ENCODE measurements at places on chromosomes 7 and 10. TPM values are rescaled to one million over a fixed set of nuclear protein-coding genes. Genes with fewer than 3 reads are reported as not detected.

The GLUD1 gene
- total RNA-seq = 76.0 TPM

The CAV1 gene
- total RNA-seq = not detected

The GPR15LG gene
- total RNA-seq = not detected

The NXPH1 gene
- not detected for total RNA-seq

The DGKB gene
- not detected for total RNA-seq

The CDC14C gene
- not detected for total RNA-seq

DNA sequence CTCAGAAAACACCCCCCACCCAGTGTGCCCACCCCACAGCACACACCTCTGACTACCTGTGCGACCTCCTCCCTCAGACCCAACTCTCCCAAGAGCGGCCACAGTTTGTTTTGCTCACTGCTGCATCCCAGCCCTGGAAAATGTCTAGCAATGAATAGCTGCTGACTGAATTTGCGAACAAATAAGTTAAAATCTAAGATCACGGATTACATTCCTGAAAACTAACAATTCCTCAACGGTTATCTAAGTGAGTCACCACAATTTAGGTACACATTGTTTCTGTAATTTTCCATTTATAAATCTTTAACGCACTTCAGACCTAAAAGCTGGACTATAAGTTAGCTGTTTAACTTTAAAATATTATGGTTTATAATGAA lies 235.2 kb downstream of the ZMYND11 start:
- no peaks in the 10 kb centered on the region for H3K27me3 ChIP-seq
- H3K27ac ChIP-seq = no peak overlapping the region
- no peak overlapping the region for H3K4me3 ChIP-seq
- no peaks in the 10 kb centered on the region for H3K4me1 ChIP-seq
- H3K36me3 ChIP-seq = no peaks in the 10 kb centered on the region

DNA sequence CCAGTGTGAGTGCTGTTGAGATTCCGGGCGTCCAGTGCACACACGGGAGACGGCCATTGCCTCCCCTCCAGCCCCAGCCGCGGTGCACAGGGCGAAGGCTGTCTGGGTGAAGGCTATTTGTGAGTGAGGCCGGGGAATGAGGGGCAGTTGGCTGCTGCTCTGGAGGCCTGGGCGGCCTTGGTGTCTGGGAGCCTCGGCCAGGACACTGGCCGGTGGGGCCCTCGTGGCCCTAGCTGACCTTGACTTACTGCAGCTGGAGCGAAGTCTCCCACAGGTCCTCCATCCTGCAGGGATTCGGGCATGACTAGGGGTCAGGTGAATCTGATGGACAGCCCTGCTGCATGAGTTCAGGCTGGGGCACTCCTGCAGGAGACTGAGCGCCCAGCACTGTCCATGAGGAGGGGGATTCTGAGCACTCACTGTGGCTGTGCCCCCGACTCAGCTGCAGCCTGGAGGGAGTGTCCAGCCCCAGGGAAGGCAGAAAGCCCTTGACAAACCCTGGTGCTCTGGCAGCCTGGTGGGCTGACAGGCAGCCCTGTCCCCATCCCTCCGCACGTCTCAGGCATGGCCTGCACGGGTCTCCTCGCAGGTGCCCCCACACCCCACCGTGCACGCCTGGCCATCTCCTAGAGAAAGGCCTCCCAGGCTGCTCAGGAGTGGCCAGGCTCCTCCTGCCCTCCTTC lies 52.7 kb upstream of the FAM20C start:
- H3K36me3 ChIP-seq = no peaks in the 10 kb centered on the region
- H3K27me3 ChIP-seq = no peaks in the 10 kb centered on the region
- H3K4me1 ChIP-seq = peaks cover 6% of the 10 kb centered on the region
- no peak overlapping the region for H3K4me3 ChIP-seq

DNA sequence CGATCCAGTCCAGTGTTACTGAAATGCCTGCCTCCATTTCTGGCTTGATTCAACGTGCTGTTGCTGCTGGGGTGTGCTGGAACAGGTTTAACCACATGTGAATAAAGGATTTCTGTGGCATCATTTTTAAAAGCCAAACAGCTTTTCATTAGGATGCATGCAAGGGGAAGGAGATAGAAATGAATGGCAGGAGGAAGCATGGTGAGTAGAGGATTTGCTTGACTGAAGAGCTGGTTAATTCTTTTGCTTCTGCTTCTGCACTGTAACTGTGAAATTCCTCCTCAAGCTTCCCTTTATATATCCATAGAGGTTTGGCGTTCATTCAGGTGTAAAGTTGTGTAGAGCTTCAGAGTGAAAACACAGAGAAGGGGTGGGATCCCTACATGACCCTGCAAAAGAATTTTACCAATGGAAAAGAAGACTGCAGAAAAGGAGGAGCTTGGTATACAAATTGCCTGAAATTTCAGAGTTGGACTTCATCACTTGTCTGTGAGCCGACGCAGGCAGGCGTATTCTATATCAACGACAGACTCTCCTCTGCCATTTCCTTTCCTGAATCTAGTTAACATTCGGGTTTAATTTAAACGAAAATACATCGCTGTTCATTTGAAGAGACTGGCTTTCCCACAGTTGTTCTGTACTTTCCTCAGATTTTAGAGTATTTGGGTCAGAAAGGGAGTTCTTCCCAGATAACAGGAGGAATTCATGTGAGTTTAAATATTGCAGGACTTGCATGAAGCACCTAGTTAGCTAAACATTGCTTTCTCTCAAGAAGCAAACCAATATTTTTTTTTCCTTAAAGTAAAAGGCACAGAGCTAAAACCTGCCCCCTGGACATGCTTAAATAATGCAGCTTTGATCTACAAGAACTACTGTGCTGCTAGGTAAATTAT lies at the start of gene SOSTDC1:
TSS of gene SOSTDC1 (minus strand) at position 270 of the 893 bp plus-strand sequence. CDS start at position 200, 70 bp downstream.
- H3K4me3 ChIP-seq = no peak within 1 kb of the TSS
- H3K27me3 ChIP-seq = 0 out of 2 replicates have a peak, but pooled peaks cover 4% of the 10 kb centered on the region
- no peaks in the 10 kb centered on the region for H3K36me3 ChIP-seq
- DNase-seq = no peak
- no peaks in the 10 kb centered on the region for H3K4me1 ChIP-seq

- H3K27me3 ChIP-seq = no peaks in the 10 kb centered on the region
- H3K4me3 ChIP-seq = no peak overlapping the region
Observed at GRCh38 chr10:58645416-58646146, 132.9 kb downstream of the BICC1 start.

DNA sequence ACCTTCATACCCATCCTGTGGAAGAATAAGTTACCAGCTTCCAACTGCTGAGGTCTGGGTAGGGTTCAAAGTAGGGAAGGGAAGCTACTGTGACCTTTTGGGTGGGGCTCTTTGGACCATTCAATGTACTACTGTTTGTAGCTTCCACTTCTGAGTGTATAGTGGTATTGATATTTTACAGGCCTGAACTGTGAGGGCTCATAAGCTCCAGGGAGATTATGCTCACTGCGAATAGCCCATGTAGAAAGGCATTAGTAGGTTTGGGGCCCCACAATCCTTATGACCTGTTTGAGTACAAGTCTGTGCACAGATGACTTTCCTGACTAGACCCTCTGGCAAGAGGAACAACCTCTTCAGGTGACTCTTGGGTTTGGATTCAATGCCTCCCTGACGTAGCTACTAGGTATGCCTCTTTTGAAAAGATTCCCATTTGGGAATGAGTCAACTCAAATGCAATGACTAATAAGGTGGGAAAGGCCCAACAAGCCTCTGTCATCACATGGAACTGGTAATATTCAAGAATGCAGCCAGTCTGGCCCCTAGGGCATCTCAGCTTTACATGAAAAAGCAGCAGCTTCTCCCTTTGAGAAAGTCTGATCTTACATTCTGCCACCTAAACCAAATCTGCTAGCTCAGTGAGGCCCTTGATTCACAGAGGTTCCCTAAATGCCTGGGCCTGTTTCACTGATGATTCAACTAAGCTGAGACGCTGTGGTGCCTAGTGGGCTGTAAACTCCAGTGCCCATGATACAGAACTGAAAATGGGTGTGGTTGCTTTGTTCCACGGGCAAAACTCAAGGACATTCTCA lies 79.8 kb downstream of the ABI1 start:
- no peak overlapping the region for H3K4me3 ChIP-seq
- H3K27me3 ChIP-seq = no peaks in the 10 kb centered on the region
- peaks cover 4% of the 10 kb centered on the region for H3K36me3 ChIP-seq

GRCh38 chr10:73789659-73790055 lies 4.3 kb downstream of the ZSWIM8 start:
- H3K27me3 ChIP-seq = no peaks in the 10 kb centered on the region
- DNase-seq = no peak
- H3K4me3 ChIP-seq = no peak overlapping the region
- no peaks in the 10 kb centered on the region for H3K36me3 ChIP-seq
- no peak overlapping the region for H3K27ac ChIP-seq
- H3K4me1 ChIP-seq = peaks cover 14% of the 10 kb centered on the region

- H3K36me3 ChIP-seq = no peaks in the 10 kb centered on the region
- H3K27ac ChIP-seq = no peak overlapping the region
- H3K4me1 ChIP-seq = no peaks in the 10 kb centered on the region
- no peaks in the 10 kb centered on the region for H3K27me3 ChIP-seq
Observed at GRCh38 chr10:53667063-53667462, 894.5 kb upstream of the MBL2 start.

GRCh38 chr10:116665541-116666125 lies 44.9 kb downstream of the PNLIPRP2 start:
- H3K4me1 ChIP-seq = no peaks in the 10 kb centered on the region
- no peaks in the 10 kb centered on the region for H3K36me3 ChIP-seq
- H3K27me3 ChIP-seq = no peaks in the 10 kb centered on the region

- no peaks in the 10 kb centered on the region for H3K27me3 ChIP-seq
- no peak overlapping the region for H3K27ac ChIP-seq
- DNase-seq = peak; percentile 87
- no peaks in the 10 kb centered on the region for H3K4me1 ChIP-seq
Observed at GRCh38 chr7:68176974-68177373, 1180.3 kb downstream of the TYW1 start.

GRCh38 chr10:104260775-104261115 lies 6.1 kb downstream of the GSTO1 start:
- H3K27ac ChIP-seq = no peak overlapping the region
- no peaks in the 10 kb centered on the region for H3K27me3 ChIP-seq
- no peak overlapping the region for H3K4me3 ChIP-seq
- peaks cover 57% of the 10 kb centered on the region for H3K36me3 ChIP-seq
- peak; percentile 12 for DNase-seq
- peaks cover 15% of the 10 kb centered on the region for H3K4me1 ChIP-seq

DNA sequence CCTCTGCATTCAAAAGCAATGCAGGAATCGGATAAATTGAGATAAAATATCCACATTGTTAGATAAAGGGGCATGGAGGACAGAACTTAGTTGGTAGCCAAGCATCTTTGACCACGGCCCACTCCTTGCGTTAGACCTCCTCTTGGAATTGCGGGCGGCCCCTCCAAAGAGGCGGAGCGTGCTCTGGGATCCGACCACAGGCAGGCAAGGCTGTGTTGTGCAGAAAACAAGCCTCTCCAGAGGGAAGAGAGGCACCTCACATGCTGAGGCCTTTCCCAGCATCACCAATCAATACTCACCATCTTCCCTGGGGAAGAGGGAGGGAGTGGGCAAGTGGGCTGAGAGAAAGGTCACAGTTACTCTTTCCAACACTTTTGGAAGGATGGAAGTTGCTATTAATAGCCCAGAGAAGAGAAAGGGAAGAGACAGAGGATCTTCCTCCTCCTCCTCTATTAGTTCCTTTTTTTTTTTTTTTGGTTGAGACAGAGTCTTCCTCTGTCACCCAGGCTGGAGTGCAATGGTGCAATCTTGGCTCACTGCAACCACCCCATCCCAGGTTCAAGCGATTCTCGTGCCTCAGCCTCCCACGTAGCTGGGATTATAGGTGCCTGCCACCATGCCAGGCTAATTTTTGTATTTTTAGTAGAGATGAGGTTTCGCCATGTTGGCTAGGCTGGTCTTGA lies 49.7 kb upstream of the NRF1 start:
- H3K36me3 ChIP-seq = no peaks in the 10 kb centered on the region
- no peak for DNase-seq
- H3K27ac ChIP-seq = no peak overlapping the region
- H3K4me3 ChIP-seq = no peak overlapping the region
- H3K4me1 ChIP-seq = no peaks in the 10 kb centered on the region

GRCh38 chr10:99430116-99430450 lies 341 bp downstream of the GOT1 start:
- peak overlapping the region; percentile 95 for H3K4me3 ChIP-seq
- H3K27ac ChIP-seq = peak overlapping the region; percentile 59
- H3K36me3 ChIP-seq = peaks cover 12% of the 10 kb centered on the region
- no peak for DNase-seq
- H3K4me1 ChIP-seq = peaks cover 21% of the 10 kb centered on the region

GRCh38 chr10:118873738-118874105 lies 119.0 kb upstream of the CACUL1 start:
- no peak overlapping the region for H3K27ac ChIP-seq
- H3K4me1 ChIP-seq = no peaks in the 10 kb centered on the region
- no peak overlapping the region for H3K4me3 ChIP-seq
- no peaks in the 10 kb centered on the region for H3K27me3 ChIP-seq
- DNase-seq = no peak
- no peaks in the 10 kb centered on the region for H3K36me3 ChIP-seq

DNA sequence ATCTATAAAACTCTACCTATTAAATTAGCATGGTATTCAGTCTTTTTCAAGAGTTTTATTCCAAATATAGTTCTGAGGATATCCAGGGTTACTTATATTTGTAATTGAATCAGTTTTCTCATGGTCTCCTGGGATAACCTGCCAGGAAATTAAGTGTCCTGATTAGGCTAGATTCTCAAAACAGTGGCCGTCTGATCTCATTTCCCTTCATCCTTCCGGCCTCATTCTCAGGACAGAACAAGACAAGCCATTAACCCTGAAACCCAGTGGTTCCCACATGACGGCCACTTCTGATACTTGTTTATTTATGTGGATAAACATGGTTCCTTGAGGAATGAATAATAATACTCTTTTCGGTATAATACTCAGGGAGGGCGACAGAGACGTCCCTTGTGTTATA lies 417.6 kb upstream of the POT1 start:
- H3K4me3 ChIP-seq = no peak overlapping the region
- no peaks in the 10 kb centered on the region for H3K36me3 ChIP-seq
- no peaks in the 10 kb centered on the region for H3K4me1 ChIP-seq
- H3K27ac ChIP-seq = no peak overlapping the region

DNA sequence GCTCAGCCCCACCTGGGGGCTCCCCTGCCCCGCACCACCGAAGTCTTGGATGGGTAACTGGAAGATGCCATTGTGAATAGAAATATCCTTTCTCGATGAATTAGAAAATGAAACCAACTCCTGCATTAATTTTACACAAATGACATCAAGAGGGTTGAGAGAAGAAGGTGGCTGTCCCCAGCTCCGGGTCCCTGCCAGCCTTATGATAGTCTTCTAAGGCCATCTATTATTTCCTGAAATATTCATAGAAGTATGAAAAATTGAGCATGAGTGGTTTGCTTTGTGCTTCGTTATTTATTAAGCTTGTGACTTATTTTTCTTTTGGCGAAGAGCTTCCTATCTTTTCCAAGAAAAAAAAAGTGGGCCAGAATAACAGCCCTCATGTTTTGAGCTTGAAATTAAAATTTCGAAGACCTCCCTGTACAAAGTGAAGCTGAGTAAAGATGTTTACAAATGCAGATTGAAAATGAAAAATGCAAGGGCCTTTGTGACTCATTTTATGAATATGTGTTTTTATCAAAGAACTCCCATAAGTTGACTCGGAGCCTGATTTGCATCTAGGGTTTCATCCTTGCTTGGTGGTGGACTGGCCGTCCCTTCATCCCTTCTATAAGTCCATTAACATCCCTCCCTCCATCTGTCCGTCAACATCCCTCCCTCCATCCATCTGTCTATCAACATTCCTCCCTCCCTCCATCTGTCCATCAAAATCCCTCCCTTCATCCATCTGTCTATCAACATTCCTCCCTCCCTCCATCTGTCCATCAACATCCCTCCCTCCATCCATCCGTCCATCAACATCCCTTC lies 20.5 kb upstream of the CFAP46 start:
- no peak for DNase-seq
- H3K27me3 ChIP-seq = no peaks in the 10 kb centered on the region
- H3K27ac ChIP-seq = no peak overlapping the region

GRCh38 chr7:75740846-75741497 lies 2.2 kb upstream of the HIP1 start:
- H3K27me3 ChIP-seq = no peaks in the 10 kb centered on the region
- H3K4me3 ChIP-seq = peak overlapping the region; percentile 56
- H3K27ac ChIP-seq = no peak overlapping the region
- H3K4me1 ChIP-seq = peaks cover 31% of the 10 kb centered on the region
- peak; percentile 87 for DNase-seq
- H3K36me3 ChIP-seq = no peaks in the 10 kb centered on the region

Measured in Karpas-422 (cell line).